ENCODE measurements at places on chromosomes 7 and 10.

DNA sequence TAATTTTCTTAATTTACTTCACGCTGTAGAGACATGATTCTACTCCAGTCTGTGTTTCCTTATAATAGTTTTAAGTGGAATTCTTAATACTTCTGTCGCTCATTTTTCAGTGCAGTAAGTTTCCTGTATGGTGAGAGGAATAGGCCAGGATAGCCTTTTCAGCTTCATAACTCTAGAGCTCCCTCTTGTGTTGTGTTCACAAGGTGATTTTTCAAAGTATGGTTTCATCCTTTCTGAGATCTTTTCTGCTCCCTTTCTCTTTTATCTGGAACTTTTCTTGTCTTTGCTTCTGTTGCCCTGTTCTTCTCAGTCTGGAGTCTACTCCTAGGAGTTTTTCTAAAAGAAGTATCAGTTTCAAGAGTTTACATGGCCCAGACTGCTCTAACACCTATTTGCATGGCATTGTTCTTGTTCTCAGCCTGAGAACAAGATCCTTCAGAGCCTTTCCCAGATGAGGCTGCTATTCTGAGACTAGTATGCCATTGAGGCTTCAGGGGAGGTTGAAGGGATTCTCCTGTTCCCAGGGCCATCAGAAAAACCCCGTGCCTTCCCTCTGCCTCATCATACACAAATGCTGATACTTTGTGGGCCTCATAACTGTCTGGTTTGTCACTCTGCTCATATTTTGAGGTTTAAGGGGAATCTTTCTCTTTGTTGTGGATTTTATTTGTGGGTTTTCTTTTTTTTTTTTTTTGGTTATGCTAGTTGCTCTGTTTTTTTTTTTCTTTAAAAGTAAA lies 21.8 kb downstream of the NET1 start:
- DNase-seq = no peak

DNA sequence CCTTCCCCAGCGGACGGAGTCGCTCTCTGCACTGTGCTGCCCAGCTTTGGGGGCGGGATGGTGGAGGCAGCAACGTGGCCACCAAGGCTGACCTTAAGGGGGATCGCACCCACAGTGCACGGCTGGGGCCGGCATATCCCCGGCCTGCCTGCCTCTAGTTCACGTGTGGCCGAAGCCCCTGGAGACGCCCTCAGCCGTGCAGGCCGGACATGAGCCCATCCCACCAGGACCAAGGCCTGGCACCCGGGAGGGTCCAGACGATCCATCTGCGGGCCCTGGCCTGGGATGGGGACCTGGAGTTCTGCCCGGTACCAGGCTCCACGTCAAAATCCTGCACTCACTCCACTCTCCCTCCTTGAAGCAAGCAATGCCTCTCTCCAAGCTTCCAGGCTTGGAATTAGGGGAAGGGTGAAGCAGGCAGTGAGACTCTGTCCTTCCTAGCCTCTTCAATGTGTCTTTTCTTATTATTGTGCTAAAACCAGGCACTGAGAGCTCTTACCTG lies 520.8 kb downstream of the REEP3 start:
- no peak for DNase-seq

DNA sequence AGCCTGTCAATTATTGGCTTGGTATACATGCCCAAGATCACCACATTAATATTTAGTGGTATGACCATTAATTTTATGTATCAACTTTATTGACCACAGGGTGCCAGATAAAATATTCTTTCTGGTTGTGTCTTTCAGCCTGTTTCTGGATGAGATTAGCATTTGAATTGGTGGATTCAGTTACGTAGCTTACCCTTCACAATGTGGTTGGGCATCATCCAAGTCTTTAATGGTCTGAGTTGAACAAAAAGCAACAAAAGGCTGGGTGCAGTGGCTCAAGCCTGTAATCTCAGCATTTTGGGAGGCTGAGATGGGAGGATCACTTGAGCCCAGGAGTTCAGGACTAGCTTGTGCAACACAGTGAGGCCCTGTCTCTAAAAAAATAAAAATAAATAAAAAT lies 702.2 kb upstream of the LRRTM3 start:
- no peak for DNase-seq

GRCh38 chr7:110780712-110781111 lies 310.2 kb upstream of the LRRN3 start:
- DNase-seq = no peak

DNA sequence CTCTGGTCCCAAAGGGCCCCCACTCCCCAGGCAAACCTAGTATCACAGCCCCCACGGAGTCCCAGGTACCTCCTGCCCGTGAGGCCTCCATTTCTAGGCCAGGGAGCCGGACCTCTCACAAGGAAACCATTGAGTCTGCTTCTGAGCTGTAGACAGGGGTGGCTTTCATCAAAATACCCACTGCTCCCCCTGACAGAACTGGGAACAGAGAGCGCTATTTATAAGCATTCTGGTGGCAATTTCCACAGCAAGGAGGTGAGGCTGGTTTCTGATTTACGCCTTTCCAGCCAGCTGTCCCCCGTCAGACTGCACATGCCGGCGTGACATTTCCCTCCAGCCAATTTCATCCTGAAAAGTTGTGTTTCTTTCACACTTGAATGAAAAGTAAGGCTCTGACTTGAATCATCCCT lies 407.5 kb upstream of the PRKCQ start:
- DNase-seq = no peak

- no peak for DNase-seq
Observed at GRCh38 chr7:64874114-64874513, 29.0 kb upstream of the ZNF273 start.

- peak; percentile 36 for DNase-seq
Observed at GRCh38 chr7:2821842-2822507, 22.1 kb downstream of the GNA12 start.

Measured in BJ (cell line).